ENCODE measurements at places on chromosomes 3 and 15.

DNA sequence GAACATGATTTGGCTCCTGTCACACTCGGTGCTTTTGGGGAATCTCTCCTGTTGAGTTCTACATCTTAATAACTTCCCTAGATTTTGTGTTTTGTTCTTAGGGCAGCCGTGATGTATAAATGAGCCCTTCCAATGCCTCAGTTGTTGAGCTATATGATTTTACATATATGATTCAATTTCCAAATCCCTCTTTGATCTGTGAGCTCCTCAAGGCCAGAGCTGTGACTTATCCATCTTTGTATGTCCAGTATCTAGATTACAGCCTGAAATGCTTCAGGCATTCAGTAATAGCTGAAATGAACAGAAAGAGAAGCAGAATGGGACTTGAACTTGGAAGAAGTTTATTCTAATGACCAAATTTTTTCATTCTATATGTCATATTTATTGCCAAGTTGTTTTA lies 26.6 kb downstream of the CGGBP1 start:
- no peak for DNase-seq

GRCh38 chr3:42302924-42303634 lies 37.1 kb upstream of the CCK start:
- no peak for DNase-seq

GRCh38 chr3:149726716-149727407 lies 25.4 kb downstream of the COMMD2 start:
- no peak for DNase-seq

GRCh38 chr3:27545061-27545460 lies 60.9 kb upstream of the SLC4A7 start:
- no peak for DNase-seq

GRCh38 chr3:161415506-161416231 lies 44.4 kb upstream of the SPTSSB start:
- peak; percentile 66 for DNase-seq

DNA sequence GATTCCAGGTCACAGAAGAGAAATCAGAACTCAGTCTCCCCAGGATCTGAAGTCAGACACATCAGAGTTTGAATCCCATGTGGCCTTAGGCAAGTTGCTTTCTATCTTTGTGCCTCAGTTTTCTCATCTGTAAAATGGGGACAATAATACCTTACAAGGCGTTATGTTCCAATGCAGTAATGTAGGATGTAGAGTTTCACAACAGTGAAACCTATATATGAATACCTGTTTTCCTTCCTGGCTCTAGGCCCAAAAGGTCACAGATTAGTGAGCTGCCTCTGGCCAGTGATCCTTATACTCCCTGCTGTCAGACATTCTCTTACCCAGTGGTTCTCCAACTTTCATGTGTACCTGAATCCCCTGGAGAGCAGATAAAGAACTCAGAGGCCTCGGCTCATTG lies 72.9 kb upstream of the OXTR start:
- DNase-seq, result no peak

GRCh38 chr3:61268644-61269043 lies 17.4 kb upstream of the FHIT start:
- DNase-seq, result no peak

GRCh38 chr3:40971191-40972168 lies 227.8 kb upstream of the CTNNB1 start:
- peak; percentile 29 for DNase-seq

- DNase-seq, result no peak
These were observed 21.4 kb downstream of the ZBTB38 start for GRCh38 chr3:141389703-141390102.

GRCh38 chr3:128489927-128490649 lies 2.9 kb downstream of the GATA2 start:
- DNase-seq, result no peak

DNA sequence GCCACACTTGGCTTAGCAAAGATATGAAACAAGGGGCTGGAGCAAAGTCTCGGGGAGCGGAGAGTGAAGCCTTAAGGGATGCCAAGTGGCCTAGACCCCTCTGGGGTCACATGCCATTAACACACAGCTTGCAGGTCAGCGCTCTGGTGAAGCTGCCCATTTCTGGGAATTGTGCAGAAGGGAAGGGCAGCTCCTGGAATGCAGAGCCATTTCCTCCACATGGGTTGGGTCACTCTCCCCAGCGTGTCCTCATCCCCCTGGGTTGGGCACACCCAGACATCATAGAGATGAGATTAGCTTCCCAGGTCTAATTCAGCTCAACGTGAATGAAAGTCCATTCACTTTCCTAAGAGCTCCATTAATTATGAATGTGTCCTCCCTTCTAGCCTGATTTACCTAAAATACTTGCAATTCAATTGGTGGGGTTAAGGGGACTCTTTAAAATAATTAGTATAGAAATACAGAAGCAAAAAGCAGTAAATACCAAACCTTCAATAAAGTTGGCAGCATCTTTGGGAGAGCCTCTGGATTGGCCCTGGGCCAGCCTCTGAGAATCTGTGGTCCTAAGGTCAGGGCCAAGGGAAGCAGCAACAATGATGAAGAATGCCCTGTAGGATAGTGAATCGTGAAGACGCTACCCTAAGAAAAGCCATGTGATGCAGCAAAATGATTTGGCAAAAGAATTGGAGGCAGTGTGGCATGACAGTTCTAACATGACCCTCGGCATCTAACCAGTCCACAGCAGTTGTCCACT lies 17.8 kb downstream of the MRAS start:
- no peak for DNase-seq

- DNase-seq, result no peak
These were observed 401.7 kb downstream of the TBC1D5 start for GRCh38 chr3:17340693-17341092.

DNA sequence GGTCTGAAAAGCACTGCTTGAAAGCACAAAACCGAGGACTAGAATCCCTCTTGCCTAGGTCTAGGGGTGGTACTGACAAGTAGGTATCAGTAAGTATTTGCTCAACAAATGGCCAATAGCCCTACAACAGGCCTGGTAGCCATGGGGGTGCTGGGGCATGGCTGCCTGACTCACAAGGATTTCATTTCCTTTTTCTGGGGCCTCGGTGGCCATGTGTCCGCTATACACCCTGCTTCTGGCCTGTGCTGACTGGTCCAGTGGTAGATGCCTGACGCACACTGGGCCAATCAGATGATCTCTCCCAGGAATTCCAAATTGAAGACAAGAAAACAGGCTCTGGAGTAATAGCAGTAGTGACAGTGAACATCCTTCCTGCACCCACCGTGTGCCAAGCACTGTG lies 29.4 kb downstream of the MELTF start:
- no peak for DNase-seq

DNA sequence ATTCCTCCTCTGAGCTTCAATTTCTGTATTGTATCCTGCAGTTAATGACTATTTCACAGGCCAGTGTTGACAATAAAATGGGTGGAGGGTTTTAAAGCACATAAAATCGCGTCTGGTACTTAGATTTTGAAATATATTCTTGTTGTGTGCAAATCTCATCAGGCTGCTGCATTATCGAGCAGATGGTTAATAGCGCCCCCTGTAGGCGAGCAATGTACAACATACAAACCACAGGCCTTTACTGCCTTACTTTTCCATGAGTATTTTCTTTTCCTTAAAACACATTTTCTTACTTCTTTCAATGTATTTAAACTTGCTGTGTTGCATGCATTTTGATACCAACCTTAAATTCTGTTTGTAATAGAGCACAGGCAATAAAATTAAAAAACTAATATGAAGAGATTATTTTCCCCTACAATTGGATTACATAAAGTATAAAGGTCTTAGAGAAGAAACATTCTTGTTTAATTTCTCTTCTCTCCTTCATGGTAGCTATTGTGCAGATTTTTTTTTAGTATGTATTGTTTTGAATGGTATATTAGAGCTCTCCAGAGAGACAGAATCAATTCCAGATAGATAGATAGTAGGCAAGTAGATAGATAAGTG lies 608.4 kb downstream of the CADM2 start:
- no peak for DNase-seq

DNA sequence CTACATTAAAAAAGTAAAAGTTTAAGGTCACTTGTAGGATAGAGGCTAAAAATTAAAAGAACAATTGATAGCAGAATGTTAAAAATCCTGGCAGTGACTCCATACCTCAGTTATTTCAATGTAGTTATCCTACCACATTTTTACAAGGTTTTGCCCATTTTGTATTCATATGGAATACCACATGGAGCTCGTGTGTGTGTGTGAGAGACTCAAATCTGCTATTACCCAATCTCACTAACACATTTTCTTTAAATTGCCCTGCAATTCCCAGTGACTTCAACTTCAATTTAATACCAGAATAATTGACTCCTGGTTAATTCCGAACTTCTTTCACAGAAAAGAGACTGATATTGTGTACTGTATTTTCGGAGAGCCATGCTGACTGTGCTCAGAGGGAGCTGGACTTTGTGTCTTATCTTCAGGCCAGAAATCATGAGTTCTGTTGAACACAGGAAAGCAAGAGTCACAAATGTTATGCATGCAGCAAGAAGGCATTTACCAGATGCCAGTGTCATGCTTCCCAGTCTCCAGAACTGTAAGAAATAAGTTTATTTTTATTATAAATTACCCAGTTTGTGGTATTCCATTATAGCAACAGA lies 529.0 kb upstream of the NECTIN3 start:
- DNase-seq, result no peak

Data from retinal pigment epithelial cell (primary cell).